ENCODE measurements at places on chromosomes 7 and 10.
A peak's percentile ranks its signal among the peaks of the same experiment; 100 is the strongest.

GRCh38 chr7:1341361-1342089 lies 108.9 kb downstream of the UNCX start:
- no peak overlapping the region for H3K4me3 ChIP-seq
- H3K4me1 ChIP-seq = no peaks in the 10 kb centered on the region
- no peak for DNase-seq
- H3K27me3 ChIP-seq = peaks cover 31% of the 10 kb centered on the region

- no peaks in the 10 kb centered on the region for H3K36me3 ChIP-seq
- H3K27ac ChIP-seq = no peak overlapping the region
- peaks cover 5% of the 10 kb centered on the region for H3K27me3 ChIP-seq
- H3K4me1 ChIP-seq = peaks cover 10% of the 10 kb centered on the region
These were observed 5.3 kb downstream of the CLCN1 start for GRCh38 chr7:143321242-143321641.

GRCh38 chr7:151342811-151343210 lies 1.2 kb downstream of the NUB1 start:
- peak overlapping the region; percentile 5 for H3K27ac ChIP-seq
- no peaks in the 10 kb centered on the region for H3K27me3 ChIP-seq
- DNase-seq = no peak
- peaks cover 16% of the 10 kb centered on the region for H3K36me3 ChIP-seq
- peaks cover 3% of the 10 kb centered on the region for H3K4me1 ChIP-seq
- H3K4me3 ChIP-seq = peak overlapping the region; percentile 99

DNA sequence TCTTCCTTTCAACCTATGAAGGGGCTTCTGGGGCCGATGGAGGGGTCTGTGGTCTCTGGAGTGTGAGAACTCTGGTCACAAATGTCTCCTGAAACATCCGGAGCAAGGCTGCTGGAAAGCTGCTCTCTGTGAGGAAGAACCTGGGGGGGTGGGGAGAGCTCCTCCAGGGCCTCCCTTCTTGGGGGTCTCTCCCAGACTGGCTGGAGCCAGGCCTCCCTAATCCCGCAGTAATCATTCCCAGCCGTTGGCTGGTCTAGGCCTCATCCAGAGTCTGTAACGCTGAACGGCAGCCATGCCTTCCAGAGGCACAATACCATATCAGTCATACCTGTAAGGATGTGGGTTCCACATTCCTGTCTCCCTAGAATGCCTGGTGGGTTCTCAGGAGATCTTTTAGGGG lies 4.4 kb upstream of the LZTS2 start:
- H3K27ac ChIP-seq = no peak overlapping the region
- H3K27me3 ChIP-seq = no peaks in the 10 kb centered on the region
- DNase-seq = no peak
- H3K4me1 ChIP-seq = peaks cover 11% of the 10 kb centered on the region

GRCh38 chr10:84008878-84009277 lies 130.4 kb upstream of the GHITM start:
- no peak overlapping the region for H3K4me3 ChIP-seq
- H3K36me3 ChIP-seq = no peaks in the 10 kb centered on the region
- no peak for DNase-seq
- no peak overlapping the region for H3K27ac ChIP-seq
- no peaks in the 10 kb centered on the region for H3K4me1 ChIP-seq
- no peaks in the 10 kb centered on the region for H3K27me3 ChIP-seq

DNA sequence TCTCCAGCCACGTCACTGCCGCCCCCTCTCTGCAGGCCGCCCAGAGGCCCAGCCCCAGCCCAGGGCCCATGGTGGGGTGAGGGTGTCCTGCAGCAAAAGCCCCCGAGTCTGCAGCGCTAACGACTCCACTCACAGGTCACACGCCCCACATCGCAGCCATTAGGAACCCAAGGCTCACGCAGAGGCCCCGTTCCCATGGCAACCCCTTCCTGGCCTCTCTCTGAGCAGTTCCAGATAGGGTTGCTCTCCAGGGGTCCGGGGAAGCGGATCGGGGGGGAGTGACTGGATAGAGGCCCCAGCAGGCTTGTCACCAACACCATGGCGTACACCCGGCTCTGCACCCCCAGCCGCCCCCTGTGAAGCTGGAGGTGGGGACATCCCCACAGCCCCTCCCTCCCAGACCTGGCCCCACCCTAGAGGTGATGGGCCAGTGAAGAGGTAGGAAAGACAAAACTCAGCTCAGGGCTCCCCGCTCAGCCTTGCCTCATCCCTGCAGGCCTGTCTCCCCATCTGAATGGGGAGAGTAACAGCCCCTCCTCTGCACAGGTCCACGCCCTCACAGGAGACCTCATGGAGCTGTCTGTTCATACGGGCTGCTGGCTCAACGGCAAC lies 41.2 kb downstream of the TNRC18 start:
- peak; percentile 15 for DNase-seq
- no peaks in the 10 kb centered on the region for H3K27me3 ChIP-seq
- peaks cover 14% of the 10 kb centered on the region for H3K4me1 ChIP-seq
- peaks cover 27% of the 10 kb centered on the region for H3K36me3 ChIP-seq
- no peak overlapping the region for H3K27ac ChIP-seq
- no peak overlapping the region for H3K4me3 ChIP-seq

GRCh38 chr10:7014721-7015120 lies 396.1 kb downstream of the SFMBT2 start:
- H3K27me3 ChIP-seq = no peaks in the 10 kb centered on the region
- no peaks in the 10 kb centered on the region for H3K36me3 ChIP-seq
- DNase-seq = no peak
- no peaks in the 10 kb centered on the region for H3K4me1 ChIP-seq
- no peak overlapping the region for H3K4me3 ChIP-seq

- no peaks in the 10 kb centered on the region for H3K36me3 ChIP-seq
- H3K27ac ChIP-seq = no peak overlapping the region
- no peak overlapping the region for H3K4me3 ChIP-seq
- no peak for DNase-seq
- peaks cover 2% of the 10 kb centered on the region for H3K27me3 ChIP-seq
- H3K4me1 ChIP-seq = no peaks in the 10 kb centered on the region
These were observed 94.9 kb downstream of the PTPRE start for GRCh38 chr10:128001849-128002248.

GRCh38 chr7:158460665-158461064 lies 127.0 kb downstream of the PTPRN2 start:
- no peak overlapping the region for H3K4me3 ChIP-seq
- H3K27me3 ChIP-seq = no peaks in the 10 kb centered on the region
- H3K4me1 ChIP-seq = no peaks in the 10 kb centered on the region
- no peaks in the 10 kb centered on the region for H3K36me3 ChIP-seq

DNA sequence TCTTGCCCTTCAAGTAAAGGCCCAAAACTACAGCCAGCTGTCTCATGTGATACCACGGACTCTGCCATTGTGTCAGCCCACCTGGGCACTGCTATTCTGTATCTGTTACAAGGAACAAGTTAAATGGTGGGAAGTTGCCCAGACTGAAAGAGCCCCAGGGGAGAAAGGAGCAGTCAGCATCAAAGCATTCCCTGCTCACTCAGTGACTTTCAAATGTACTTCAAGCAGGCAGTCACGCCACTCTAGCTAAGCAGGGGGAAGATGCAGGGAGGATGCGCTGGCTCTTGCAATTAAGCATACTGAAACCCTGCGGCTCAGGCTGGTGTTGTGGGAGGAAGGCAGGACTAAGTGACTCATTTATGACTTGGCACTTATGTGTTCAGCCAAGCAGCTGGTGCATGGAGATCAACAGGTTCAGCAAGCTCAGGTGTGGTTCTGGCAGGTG lies 1249.6 kb downstream of the TYW1 start:
- no peaks in the 10 kb centered on the region for H3K4me1 ChIP-seq
- H3K4me3 ChIP-seq = no peak overlapping the region
- DNase-seq = no peak
- H3K27ac ChIP-seq = no peak overlapping the region
- H3K36me3 ChIP-seq = no peaks in the 10 kb centered on the region

DNA sequence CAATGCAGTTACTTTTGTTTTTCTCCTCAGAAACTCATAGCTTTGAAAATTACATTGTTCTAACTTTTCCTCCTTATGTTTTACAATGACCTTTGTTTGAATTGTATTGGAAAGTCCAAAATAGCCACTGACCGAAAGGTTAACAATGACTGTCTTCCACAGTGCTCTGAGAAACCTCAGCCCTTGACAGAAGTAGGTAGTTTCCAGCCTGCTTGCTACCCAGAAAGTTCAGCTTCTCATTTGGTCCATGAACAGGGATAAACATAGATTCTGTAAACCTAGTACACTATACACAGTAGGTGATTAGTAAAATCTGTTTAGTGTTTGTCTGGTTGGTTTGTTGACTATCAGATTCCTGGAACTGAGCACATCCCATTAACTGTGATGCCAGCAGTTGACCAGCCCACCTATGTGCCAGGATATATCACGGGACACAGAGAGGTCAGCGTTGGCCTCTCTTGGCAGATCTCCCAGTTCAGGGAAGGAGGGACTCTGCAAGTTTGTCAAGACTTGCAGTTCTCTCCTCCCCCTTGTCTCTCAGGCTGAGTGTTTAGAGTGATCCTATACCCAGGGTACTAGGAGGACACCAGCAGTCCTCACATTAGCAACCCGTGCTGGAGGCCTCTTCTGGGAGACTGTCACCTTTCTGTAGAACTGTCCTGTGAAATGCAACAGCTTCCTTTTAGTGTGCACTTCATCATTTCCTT lies 297.6 kb downstream of the ARHGAP12 start:
- peaks cover 3% of the 10 kb centered on the region for H3K4me1 ChIP-seq
- no peak for DNase-seq
- no peak overlapping the region for H3K27ac ChIP-seq
- no peaks in the 10 kb centered on the region for H3K36me3 ChIP-seq
- H3K4me3 ChIP-seq = no peak overlapping the region

- H3K4me1 ChIP-seq = peaks cover 16% of the 10 kb centered on the region
- DNase-seq = peak; percentile 87
- H3K27ac ChIP-seq = peak overlapping the region; percentile 94
- H3K27me3 ChIP-seq = peaks cover 13% of the 10 kb centered on the region
- H3K36me3 ChIP-seq = no peaks in the 10 kb centered on the region
These were observed 1.8 kb downstream of the FRAT2 start for GRCh38 chr10:97332591-97333350.

DNA sequence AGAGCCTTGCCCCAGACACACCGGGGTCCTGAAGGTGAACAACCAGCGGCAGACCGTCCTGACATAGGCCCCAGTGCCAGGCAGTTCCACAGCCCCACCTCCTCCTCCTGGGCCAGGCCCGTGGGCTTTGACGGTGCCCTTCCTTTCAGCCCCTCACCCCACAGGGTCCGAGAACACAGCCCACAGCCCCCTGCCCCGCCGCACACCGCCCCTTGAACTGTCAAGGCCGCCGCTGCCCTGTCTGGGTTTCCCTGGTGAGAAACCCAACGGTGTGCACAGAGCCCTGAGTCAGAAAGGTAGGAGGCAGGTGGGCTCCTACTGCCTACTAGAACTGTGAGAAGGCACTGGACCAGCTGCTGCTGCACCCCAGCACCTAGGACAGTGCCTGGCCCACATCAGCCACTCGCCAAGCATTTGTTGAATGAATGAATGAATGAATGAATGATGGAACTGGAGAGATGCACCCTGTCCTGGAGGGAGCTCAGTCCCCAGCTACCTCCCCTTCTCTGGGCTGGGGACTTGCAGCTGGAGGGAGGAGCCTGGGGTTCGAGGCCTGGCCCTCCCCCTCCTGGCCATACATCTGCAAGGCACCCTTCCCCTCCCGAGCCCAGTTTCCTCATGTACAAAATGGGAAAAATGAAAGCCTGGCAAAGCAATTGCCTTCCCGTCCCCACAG lies 117.9 kb downstream of the SLIT1 start:
- H3K4me1 ChIP-seq = no peaks in the 10 kb centered on the region
- H3K27me3 ChIP-seq = peaks cover 50% of the 10 kb centered on the region
- no peak overlapping the region for H3K4me3 ChIP-seq
- no peak for DNase-seq

DNA sequence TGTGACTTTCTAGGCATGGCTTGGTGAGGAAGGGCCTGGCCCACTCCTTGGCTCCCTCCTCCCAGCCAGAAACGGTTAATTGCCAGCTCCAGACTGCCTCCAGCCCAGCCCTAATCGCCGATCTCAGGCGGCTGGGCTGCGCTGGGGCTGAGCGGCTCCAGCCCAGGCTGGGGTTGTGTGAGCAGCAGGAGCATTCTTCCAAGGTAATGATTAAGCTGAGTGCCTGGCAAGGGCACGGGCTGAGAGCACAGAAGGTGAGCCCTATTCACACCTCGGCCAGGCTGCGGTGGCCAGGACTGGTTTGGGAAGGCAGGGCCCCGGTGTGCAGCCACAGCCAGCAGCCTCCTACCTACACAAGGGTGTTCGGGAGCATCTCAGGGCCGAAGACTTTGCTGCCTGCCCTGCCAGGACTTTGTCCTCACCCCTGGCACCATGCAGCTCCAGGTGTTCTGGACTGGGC lies at the start of gene TMEM72:
TSS of gene TMEM72 (plus strand) at position 257 of the 460 bp plus-strand sequence. CDS start at position 433, 176 bp downstream.
- DNase-seq = no peak
- H3K4me1 ChIP-seq = no peaks in the 10 kb centered on the region
- H3K36me3 ChIP-seq = no peaks in the 10 kb centered on the region
- no peak within 1 kb of the TSS for H3K27ac ChIP-seq

GRCh38 chr7:116438267-116438666 lies 61.3 kb upstream of the CAV2 start:
- peak; percentile 18 for DNase-seq
- H3K4me1 ChIP-seq = peaks cover 8% of the 10 kb centered on the region
- H3K27ac ChIP-seq = no peak overlapping the region
- H3K36me3 ChIP-seq = no peaks in the 10 kb centered on the region

GRCh38 chr7:39184391-39184790 lies 206.7 kb downstream of the POU6F2 start:
- no peak overlapping the region for H3K4me3 ChIP-seq
- no peak for DNase-seq
- H3K27ac ChIP-seq = no peak overlapping the region

- H3K27me3 ChIP-seq = no peaks in the 10 kb centered on the region
- no peak for DNase-seq
- peaks cover 19% of the 10 kb centered on the region for H3K4me1 ChIP-seq
- no peak overlapping the region for H3K27ac ChIP-seq
- H3K4me3 ChIP-seq = no peak overlapping the region
- peaks cover 2% of the 10 kb centered on the region for H3K36me3 ChIP-seq
These were observed 54.9 kb downstream of the HK1 start for GRCh38 chr10:69333205-69333604.

- DNase-seq = peak; percentile 62
- no peak overlapping the region for H3K4me3 ChIP-seq
- H3K27me3 ChIP-seq = no peaks in the 10 kb centered on the region
- peaks cover 11% of the 10 kb centered on the region for H3K4me1 ChIP-seq
- H3K27ac ChIP-seq = no peak overlapping the region
- no peaks in the 10 kb centered on the region for H3K36me3 ChIP-seq
These were observed 7.2 kb upstream of the NRP1 start for GRCh38 chr10:33341637-33342036.

GRCh38 chr7:44782460-44782859 lies 14.0 kb upstream of the PPIA start:
- H3K27me3 ChIP-seq = peaks cover 2% of the 10 kb centered on the region
- H3K4me3 ChIP-seq = no peak overlapping the region
- no peak overlapping the region for H3K27ac ChIP-seq
- no peak for DNase-seq
- H3K4me1 ChIP-seq = no peaks in the 10 kb centered on the region

GRCh38 chr7:29038463-29038862 lies 80.3 kb upstream of the TRIL start:
- H3K4me3 ChIP-seq = no peak overlapping the region
- H3K27ac ChIP-seq = no peak overlapping the region
- H3K36me3 ChIP-seq = no peaks in the 10 kb centered on the region

GRCh38 chr7:92242972-92243371 lies 2.7 kb downstream of the KRIT1 start:
- no peak overlapping the region for H3K4me3 ChIP-seq
- DNase-seq = no peak
- H3K4me1 ChIP-seq = no peaks in the 10 kb centered on the region
- no peaks in the 10 kb centered on the region for H3K27me3 ChIP-seq

GRCh38 chr7:100823534-100823933 lies 3.8 kb downstream of the EPHB4 start:
- peaks cover 44% of the 10 kb centered on the region for H3K36me3 ChIP-seq
- H3K27ac ChIP-seq = no peak overlapping the region
- no peak for DNase-seq
- no peak overlapping the region for H3K4me3 ChIP-seq
- no peaks in the 10 kb centered on the region for H3K27me3 ChIP-seq

Data from IMR-90 (cell line).